ENCODE measurements at places on chromosomes 3 and 15. TPM values are rescaled to one million over a fixed set of nuclear protein-coding genes. Genes with fewer than 3 reads are reported as not detected.

MEIS2 gene
- polyA plus RNA-seq, result not detected

HIGD2B gene
- polyA plus RNA-seq, result not detected

KNG1 gene
- polyA plus RNA-seq, result not detected

GP5 gene
- polyA plus RNA-seq, result 0.37 TPM

SEC22C gene
- 35.6 TPM for polyA plus RNA-seq

CCDC33 gene
- polyA plus RNA-seq, result not detected

All from immature natural killer cell (primary cell).